Naive thymus-derived CD4-positive, alpha-beta T cell (primary cell): ENCODE measurements at places on chromosomes 6 and 20. TPM values are rescaled to one million over a fixed set of nuclear protein-coding genes. Genes with fewer than 3 reads are reported as not detected.

DNA sequence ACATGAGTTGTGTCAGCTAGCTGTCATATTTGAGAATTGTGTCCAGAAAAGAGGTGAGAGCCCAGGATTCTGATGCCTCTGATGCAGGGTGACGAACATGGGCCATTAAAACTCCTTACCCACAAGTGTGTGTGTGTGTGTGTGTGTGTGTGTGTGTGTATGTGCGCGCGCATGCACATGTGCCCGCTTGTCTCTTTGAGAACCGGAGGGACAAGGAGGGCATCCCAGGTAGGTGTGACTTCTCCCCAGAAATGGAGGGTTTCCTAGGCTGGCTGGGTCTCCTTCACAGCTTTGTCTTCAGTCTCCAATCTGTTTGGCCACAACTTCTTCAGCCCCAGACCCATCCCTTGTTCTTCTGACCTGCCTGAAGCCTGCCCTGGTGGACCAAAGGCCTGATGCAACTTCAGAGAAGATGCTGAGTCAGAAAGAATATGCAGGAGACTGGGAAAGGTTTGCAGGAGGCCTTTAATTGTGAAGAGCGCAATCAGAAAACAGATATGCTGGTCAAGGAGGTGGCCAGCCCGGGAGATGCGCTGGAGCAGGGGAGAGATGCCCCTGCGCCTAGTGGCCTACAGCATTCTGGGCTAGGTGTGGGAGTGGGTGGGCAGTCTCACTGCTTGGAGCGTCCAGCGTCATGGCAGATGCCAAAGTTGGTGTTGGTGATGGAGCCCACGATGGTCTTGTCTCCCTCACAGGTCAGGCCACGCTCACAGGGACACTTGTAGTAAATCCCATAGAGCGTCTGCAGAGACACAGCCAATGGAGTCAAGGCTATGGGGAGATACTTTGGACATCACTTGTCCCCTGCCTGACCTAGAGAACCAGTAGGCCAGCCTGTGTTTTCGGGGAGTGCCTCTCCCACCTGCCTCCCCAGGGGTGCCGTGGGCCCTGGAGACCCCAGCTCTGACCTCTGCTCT, 2.3 kb downstream of the CLPS start:
- no peaks in the 10 kb centered on the region for H3K27me3 ChIP-seq
- H3K27ac ChIP-seq, result no peak overlapping the region
- DNase-seq, result no peak
- H3K4me1 ChIP-seq, result no peaks in the 10 kb centered on the region
- no peaks in the 10 kb centered on the region for H3K36me3 ChIP-seq

GRCh38 chr20:46089167-46089416, 670 bp downstream of the NCOA5 start:
- peaks cover 29% of the 10 kb centered on the region for H3K4me1 ChIP-seq
- DNase-seq, result no peak
- H3K27me3 ChIP-seq, result no peaks in the 10 kb centered on the region
- peak overlapping the region; percentile 89 for H3K27ac ChIP-seq
- no peaks in the 10 kb centered on the region for H3K36me3 ChIP-seq
- peak overlapping the region; percentile 73 for H3K4me3 ChIP-seq

DNA sequence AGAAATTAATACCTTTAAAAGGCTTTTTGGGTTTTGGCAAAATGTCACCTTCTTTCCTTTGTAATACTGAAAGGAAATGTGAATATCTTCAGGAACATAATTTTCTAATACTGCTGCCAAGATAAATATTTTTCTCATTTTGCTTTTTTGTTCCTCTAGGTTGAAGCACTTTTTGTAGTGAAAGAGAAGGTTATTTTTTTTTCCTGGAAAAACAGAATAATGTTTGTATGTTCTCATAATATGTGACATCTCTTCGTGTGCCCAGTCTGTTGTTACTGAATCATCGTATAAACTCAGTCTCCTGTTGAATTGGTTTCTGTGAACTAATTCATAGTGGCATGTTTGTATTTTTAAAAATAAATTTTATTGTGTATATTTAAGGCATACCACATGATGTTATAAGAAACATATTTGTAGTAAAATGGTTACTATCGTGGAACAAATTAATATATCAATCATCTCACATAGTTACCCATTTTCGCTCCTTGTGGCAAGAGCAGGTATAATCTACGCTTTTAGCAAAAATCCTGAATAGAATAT, 74.4 kb downstream of the SH3BGRL2 start:
- no peak overlapping the region for H3K27ac ChIP-seq
- no peaks in the 10 kb centered on the region for H3K4me1 ChIP-seq
- no peaks in the 10 kb centered on the region for H3K27me3 ChIP-seq
- no peak for DNase-seq
- H3K36me3 ChIP-seq, result no peaks in the 10 kb centered on the region

GRCh38 chr6:37540390-37540789, 40.7 kb upstream of the CCDC167 start:
- H3K4me1 ChIP-seq, result peaks cover 13% of the 10 kb centered on the region
- H3K36me3 ChIP-seq, result no peaks in the 10 kb centered on the region
- H3K27me3 ChIP-seq, result no peaks in the 10 kb centered on the region
- no peak for DNase-seq
- no peak overlapping the region for H3K4me3 ChIP-seq

DNA sequence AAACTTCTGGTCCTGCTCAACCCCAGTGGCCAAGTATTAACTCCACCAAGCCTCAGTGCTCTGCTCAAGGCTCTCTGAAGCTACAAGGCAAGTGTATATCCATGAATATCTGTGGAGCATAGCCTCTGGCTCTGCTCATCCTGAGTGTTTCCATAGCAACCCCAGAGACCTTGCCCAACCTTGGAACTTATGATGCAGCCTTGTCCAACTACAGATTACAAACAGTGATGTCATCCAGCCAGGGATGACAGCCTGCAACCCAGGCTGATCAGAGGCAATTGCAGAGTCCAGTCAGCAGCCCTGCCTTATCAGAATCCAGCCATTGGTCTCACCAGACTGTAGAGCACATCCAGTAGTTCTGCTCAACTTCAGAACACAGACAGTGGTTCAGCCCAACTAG, 65.5 kb upstream of the SPACA1 start:
- H3K27me3 ChIP-seq, result peaks cover 3% of the 10 kb centered on the region
- no peak overlapping the region for H3K4me3 ChIP-seq
- H3K36me3 ChIP-seq, result no peaks in the 10 kb centered on the region
- no peaks in the 10 kb centered on the region for H3K4me1 ChIP-seq
- DNase-seq, result no peak

DNA sequence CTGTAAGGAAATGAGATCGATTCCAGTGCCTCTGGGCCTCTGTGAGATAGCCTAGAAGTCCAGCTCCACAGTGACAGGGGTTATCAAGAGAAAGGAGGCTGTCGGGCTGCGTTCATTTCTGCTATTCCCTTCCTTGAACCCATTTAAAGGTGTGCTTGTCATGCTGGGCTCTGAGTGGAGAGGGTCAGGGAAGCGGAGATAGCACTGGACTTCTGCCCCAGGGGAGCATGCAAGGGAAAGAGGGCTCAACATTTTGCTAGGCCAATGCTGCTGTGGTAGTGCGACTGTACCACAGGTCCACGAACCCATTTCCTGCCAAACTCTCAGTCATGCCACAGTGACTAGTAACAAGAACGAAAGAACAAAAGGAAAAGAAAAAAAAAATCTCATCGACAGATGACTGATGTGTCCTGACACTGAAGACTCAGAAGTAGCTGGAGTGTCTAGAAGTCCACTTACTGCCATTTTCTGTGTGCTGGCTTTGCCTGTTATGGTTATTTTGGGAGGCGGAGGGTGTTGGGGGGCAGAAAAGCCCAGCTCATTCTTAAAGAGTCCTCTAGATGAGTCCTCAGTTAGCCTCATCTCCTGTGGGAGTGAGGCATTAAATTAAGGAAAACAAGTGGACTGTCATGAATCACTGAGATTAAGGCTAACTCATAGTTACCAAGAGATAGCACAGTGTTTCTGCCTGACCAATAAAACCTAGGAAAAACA, 8.1 kb downstream of the NEDD9 start:
- H3K4me3 ChIP-seq, result peak overlapping the region; percentile 20
- peaks cover 37% of the 10 kb centered on the region for H3K4me1 ChIP-seq
- no peak overlapping the region for H3K27ac ChIP-seq
- peaks cover 4% of the 10 kb centered on the region for H3K36me3 ChIP-seq
- H3K27me3 ChIP-seq, result no peaks in the 10 kb centered on the region
- DNase-seq, result peak; percentile 48

DNA sequence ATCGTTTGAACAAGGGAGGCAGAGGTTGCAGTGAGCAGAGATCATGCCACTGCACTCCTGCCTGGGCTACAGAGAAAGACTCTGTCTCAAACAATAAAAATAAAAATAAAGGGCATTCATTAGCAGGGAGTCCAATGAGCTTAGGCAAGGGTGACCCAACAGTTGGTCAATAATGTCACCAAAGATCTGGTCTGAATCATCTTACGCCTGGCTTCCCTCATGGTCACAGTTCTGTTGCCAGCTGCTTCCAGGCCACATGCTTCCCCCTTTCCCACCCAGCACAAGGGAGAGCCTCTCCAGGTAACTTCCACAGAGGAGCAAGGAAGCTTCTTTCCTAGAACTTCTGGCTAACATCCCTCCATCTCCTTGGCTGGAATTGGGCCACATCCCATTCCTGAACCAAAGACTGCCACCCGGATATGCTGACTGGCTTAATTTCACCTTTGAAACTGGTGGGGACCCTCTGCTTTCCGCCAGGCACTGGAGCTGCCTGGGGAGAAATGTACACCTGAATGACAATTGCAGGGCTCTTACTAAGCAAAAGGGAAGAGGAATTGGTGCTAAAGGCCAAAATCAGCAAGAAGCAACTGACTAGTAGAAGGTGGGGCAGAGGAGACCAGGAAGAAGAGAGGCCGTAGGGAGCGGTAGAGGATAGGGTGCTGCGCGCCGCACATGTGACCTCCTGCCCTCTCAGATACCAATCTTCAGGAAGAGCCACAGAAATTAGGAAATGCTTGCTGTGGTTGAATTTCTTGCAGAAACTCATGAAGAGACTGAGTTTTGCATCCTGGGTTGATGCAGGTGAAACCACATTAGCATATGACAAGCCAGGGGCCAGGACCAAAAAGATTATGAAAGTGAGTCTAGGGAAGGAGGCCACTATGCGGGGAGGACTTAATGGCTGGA, 8.3 kb upstream of the SCML4 start:
- no peak overlapping the region for H3K4me3 ChIP-seq
- no peak overlapping the region for H3K27ac ChIP-seq
- H3K4me1 ChIP-seq, result peaks cover 13% of the 10 kb centered on the region

- no peaks in the 10 kb centered on the region for H3K27me3 ChIP-seq
- H3K4me3 ChIP-seq, result no peak overlapping the region
These were observed 180.5 kb downstream of the OGFRL1 start for GRCh38 chr6:71468841-71469700.

DNA sequence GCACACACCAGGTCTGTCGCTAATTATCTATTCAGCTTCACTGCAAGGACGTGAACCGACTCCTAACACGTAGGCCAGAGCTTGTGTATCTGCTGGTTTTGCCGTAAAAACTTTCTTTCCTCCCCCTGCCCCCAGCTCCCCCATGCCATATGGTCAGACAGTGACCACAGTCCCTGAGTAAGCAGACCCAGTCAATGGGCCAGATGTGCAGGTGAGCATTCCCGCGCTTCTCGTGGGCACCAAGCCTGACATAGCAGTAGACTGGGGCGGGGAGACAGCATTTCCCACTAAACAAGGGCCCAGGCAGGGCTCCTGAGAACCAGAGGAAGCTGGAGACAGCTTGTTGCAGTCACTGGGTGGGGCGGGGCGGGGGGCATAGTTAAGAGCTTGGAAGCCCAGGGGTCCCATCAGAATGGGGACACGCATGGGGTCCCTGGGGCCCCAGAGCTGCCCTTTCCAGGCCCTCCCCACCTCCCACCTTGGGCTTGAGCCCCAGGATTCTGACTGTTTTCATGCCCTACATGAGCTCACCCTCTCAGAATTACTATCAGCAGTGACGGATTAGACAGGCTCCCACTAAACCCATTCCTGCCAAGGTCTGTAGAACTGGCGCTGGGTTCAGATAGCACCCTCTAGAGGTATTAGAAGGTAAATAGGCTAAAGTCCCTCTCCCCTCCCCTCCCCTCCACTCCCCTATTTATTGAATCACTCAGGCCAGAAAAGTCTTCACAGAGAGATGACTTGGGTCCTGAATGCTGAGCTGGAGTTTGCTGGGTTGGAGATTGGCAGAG, 51.8 kb downstream of the CDH26 start:
- H3K36me3 ChIP-seq, result no peaks in the 10 kb centered on the region
- no peaks in the 10 kb centered on the region for H3K27me3 ChIP-seq
- no peak overlapping the region for H3K27ac ChIP-seq
- H3K4me1 ChIP-seq, result peaks cover 8% of the 10 kb centered on the region
- H3K4me3 ChIP-seq, result no peak overlapping the region
- no peak for DNase-seq

DNA sequence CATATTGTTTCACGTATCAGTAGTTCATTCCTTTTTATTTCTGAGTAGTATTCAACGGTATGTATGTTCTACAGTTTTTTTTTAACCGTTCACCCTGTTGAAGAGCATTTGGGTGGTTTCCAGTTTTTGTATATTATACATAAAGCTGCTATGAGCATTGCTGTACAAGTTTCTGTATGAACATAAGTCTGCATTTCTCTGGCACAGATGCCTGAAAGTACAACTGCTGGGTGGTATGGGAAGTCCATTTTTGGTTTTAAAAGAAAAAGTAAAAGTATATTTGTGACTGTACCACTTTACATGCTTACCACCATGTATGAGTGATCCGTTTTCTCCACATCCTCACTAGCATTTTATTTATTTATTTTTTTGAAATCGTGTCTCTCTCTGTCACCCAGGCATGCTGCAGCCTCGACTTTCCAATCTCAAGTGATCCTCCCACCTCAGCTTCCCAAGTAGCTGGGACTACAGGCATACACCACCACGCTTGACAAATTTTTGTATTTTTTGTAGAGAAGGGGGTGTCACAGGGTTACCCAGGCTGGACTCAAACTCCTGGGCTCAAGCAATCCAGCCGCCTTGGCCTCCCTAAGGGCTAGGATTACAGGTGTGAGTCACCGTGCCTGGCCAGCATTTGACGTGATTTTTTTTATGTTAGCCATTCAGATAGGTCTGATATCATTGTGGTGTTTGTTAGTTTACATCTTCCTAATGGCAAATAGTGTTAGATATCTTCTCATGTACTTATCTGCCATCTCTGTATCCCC, 11.0 kb upstream of the SIM1 start:
- H3K27ac ChIP-seq, result no peak overlapping the region
- H3K36me3 ChIP-seq, result no peaks in the 10 kb centered on the region
- H3K4me1 ChIP-seq, result no peaks in the 10 kb centered on the region
- H3K4me3 ChIP-seq, result no peak overlapping the region

- H3K27me3 ChIP-seq, result no peaks in the 10 kb centered on the region
- no peaks in the 10 kb centered on the region for H3K36me3 ChIP-seq
- H3K4me1 ChIP-seq, result no peaks in the 10 kb centered on the region
- no peak overlapping the region for H3K27ac ChIP-seq
- DNase-seq, result no peak
- H3K4me3 ChIP-seq, result no peak overlapping the region
These were observed 33.1 kb upstream of the DAAM2 start for GRCh38 chr6:39758905-39759605.

The KIAA1755 gene
- total RNA-seq, result not detected

The OOEP gene
- 0.41 and 1.2 TPM in 2 replicates for total RNA-seq

The TMEM30A gene
- 61.1 TPM for total RNA-seq

The HS3ST5 gene
- total RNA-seq, result not detected in 2 replicates

The MTO1 gene
- total RNA-seq, result 92.0 TPM
